ENCODE measurements at places on chromosomes 1 and 21. TPM values are rescaled to one million over a fixed set of nuclear protein-coding genes. Genes with fewer than 3 reads are reported as not detected.
A peak's percentile ranks its signal among the peaks of the same experiment; 100 is the strongest.

GRCh38 chr1:203197625-203198024 is 11.1 kb upstream of the CHI3L1 start:
- no peak for DNase-seq

DNA sequence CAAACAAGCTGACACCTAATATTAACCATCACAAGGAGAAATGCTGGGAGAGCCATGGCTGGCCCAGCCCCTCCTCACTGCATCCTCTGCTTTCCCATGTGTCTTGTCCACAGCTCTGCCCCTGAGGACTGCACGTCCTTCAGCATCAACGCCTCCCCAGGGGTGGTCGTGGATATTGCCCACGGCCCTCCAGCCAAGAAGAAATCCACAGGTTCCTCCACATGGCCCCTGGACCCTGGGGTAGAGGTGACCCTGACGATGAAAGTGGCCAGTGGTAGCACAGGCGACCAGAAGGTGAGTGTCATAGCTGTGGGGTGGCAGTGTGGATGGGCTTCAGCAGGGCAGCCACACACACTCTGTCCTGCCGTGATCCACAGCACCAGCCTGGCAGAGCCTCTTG is 22.9 kb downstream of the PADI4 start:
- DNase-seq = no peak

LENEP gene
- polyA plus RNA-seq = 0.26 TPM

DNA sequence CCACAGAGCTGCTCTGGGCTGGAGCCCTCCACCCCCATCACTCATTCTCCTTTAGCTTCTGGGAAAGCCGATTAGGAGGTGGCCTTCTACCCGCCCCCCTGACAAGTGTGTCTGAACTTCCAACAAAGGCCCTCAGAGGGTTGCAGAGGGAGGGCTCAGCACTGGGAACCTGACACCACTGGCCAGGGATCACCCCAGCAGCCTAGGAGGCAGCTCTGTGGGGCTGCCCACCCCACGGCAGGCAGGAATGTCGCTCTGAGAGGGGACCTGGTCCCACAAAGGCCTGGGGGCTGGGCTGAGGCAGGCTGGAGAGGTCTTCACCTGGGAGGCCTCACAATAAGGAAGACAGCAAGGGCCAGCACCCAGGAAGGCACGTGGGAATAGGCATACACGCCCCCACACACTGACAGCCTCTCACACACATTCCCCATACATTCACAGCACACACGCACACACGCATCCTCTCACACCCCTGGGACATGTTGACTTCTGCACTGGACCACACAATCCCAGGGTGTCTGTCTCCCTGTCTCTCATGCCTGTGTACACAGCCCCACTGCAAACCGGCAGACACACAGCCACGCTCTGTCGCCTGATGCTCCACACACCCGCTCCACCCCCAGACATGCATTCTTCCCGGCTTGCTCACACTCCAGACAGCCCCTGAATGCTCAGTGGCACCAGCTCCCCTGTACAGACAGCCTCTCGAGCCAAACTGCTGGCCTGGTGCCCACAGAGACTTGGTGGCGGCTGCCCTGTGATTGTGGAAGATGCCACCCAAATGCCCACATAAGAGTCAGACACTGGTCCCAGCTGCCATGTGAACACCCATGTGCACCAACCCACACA is 30.7 kb downstream of the DMBX1 start:
- DNase-seq = no peak

- no peak for DNase-seq
Measured at GRCh38 chr1:179800481-179800880, 57.4 kb downstream of the FAM163A start.

- no peak for DNase-seq
Measured at GRCh38 chr1:109476825-109477224, 6.9 kb upstream of the ATXN7L2 start.

DNA sequence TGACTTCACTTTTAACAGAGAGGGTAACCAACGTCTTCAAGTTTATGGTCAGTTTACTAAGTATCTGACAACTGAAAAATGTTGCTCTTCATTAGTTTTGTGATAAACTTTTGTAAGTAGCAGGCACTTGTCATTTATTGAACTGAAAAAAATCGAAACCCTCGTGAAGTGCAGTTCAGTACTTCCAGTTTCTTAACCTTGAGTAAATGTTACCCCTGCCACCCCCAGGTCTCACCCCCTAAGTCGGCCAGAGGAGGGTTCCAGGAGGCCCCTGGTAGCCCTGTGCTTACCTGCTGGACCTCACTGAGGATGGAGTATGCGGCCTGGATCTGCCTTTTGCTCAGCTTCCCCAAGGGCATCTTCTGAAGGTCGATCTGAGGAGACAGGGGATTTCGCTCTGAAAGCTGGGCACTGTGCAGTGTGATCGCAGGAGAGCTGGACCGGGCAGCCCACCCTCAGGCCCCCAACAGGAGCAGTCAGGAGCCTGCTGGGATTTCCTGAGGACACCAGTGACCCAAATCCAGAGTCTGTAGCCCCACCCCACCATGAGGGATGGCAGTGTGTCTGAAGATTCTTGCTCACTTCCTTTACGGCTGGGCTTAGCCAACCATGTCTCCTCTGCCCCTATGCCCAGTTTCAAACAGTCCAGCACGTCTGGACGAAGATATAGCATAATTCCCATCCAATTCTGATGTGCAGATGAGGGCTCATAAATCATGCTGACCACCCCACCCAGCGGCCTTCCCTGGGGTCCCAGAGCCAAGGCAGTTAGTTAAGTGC is 37.6 kb downstream of the PARP1 start:
- DNase-seq = no peak

ZSWIM5 gene
- polyA plus RNA-seq = 0.07 TPM

PODN gene
- 2.9 TPM for polyA plus RNA-seq

DNA sequence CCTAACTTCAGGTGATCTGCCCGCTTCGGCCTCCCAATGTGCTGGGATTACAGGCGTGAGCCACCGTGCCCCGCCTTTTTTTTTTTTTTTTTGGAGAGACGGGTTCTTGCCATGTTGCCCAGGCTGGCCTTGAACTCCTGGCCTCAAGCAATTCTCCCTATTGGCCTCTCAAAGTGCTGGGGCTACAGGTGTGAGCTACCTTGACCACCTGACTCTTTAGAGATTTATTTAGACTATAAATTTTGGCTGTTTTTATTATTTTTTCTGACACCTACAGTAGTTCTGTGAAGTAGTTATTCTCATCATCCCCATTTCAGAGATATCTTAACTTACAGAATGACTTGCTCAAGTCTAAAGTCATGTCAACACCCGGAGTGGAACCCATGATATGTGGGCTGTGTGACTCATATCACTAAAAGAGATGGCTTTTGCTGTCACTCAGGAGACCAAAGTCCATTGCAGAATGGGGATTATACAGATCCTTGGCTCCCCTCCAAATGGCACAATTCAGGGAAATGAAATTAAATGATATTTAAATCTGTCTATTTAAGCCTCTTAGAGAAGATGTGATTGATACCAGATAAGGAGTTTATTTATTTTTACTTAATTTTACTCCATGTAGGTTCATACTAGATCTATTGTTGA is 93.2 kb downstream of the CTH start:
- DNase-seq = peak; percentile 47

DNA sequence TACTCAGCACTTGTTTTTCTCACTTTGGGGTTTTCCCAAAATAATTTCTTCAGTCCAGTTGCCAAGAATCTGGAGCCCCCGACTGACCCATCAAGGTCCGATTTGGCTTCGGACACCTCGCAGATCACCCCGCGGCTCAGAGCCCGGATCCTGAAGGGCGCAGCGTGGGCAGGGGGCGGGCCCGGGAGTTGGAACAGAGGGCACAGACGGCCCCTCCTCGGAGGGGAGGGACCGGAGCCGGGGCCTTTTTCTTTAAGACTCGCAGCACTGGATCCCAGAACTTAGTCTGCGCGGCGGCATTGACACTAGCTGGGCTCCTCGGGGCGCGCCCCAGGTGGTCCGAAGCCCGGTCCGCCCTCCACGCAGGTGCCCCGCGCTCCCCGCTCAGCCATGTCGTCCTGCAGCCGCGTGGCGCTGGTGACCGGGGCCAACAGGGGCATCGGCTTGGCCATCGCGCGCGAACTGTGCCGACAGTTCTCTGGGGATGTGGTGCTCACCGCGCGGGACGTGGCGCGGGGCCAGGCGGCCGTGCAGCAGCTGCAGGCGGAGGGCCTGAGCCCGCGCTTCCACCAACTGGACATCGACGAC is at the start of gene CBR3:
CBR3 (plus strand) TSS at position 277 of the 588 bp plus-strand sequence; CDS start at position 391, 114 bp downstream.
- DNase-seq = peak; percentile 74

LRRC3 gene
- polyA plus RNA-seq = 2.3 TPM

- no peak for DNase-seq
Measured at GRCh38 chr1:182768963-182769362, 20.6 kb upstream of the NPL start.

AMY1A gene
- polyA plus RNA-seq = not detected

DNA sequence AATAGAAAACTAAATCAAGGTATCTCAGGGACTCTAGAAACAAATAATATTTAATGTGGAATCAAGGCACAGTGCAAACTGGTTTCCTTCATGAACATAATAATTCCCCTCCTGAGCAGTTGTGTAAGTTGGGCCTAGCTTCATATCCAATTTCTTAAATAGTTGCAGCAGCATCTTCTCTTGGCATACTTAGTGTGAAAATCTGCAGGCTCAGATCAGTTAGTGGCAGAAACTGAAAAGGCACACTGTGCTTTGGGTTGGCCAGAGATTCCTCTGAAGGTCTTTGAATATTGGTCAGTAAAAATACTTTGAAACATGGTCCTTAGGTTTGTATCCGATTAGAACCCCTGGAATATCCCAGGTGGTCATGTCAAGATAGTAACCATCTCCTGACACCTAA is 52.5 kb downstream of the CHRM3 start:
- no peak for DNase-seq

DNA sequence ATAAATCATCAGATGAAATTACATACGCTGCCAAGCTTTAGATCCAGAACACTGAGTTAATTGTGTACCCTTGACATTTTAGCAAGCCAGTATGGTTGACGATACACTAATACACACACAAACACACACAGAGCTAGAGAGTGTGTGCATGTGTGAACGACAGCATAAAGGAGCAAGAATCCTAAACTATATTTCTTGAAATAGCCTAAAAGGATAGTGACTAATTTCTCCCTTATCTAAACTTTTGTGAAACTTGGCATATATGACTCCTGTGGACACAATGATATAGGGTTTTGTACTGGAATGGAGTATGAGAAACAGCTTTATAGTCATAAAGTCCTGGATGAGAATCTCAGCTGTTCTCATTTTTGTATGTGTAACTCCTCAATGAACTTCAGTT is 65.1 kb upstream of the DMRTA2 start:
- no peak for DNase-seq

- no peak for DNase-seq
Measured at GRCh38 chr1:117301901-117302300, 65.3 kb upstream of the MAN1A2 start.

PTPN22 gene
- 0.12 TPM for polyA plus RNA-seq

DNA sequence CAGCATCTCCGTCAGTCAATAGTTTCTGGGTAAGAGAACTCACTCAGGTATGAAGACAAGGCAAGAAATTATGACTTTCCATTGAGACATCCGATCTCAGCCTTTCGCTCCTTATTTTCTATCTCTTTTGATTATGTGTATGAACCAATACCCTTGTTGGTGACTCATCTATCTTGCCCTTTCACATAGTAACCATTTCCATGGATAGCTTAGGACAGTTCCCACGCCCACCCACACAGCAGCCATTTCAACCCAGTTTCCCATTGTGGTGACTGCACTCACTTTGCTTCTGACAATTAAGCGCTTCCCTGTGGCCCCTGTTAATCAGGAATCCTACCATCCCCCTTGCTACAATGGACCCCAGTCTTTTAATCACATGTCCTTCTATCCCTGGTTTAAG is 210.6 kb upstream of the ADGRL2 start:
- DNase-seq = no peak

- DNase-seq = no peak
Measured at GRCh38 chr1:89041119-89041641, 18.5 kb upstream of the GBP3 start.

GRCh38 chr1:205680073-205680851 is at the start of gene SLC45A3:
SLC45A3 (minus strand) TSS chr1:205680509; CDS start chr1:205664656, 15,853 bp downstream.
- DNase-seq = peak; percentile 94

DNA sequence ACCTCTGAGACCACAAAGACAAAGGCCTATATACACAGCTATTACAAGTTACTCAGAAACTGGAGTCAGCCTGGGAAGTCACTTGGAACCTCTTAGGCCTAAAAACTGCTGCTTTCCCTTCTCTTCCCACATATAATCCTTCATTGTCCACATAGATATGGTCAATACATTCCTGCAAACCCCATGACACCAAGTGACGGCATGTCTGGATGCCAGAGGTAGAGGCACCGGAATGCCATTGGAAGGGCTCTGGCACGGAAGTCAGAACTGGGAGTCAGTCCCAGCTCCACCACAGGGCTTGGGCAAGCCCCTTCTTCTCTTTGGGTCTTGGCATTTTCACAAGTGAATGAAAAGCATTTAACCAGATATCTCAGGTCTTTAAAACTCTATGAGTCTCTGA is 204.7 kb downstream of the MATN1 start:
- no peak for DNase-seq

- no peak for DNase-seq
Measured at GRCh38 chr1:93537396-93537795, 89.5 kb downstream of the FNBP1L start.

Data from SK-N-SH (cell line).